ENCODE measurements at places on chromosomes 16 and 17.

GRCh38 chr17:33086878-33087277, 95.2 kb downstream of the SPACA3 start:
- no peak for DNase-seq

DNA sequence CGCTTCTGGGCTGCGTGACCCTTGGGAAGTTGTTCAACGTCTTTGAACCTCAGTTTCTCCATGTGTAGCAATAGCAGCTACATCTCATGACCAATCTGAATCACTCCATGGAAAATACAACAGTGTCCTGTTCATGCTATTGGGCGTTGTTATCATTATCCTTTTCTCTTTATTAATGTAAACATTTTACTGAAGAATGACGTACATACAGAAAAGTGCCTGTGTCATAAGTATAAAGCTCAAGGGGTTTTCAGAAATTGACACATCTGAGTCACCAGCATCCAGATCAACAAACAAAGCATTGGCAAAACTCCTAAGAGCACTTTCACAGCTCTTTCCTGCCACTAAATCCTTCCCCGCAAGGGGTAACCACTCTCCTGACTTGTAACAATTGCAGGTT, 438.4 kb downstream of the XYLT1 start:
- DNase-seq: no peak

DNA sequence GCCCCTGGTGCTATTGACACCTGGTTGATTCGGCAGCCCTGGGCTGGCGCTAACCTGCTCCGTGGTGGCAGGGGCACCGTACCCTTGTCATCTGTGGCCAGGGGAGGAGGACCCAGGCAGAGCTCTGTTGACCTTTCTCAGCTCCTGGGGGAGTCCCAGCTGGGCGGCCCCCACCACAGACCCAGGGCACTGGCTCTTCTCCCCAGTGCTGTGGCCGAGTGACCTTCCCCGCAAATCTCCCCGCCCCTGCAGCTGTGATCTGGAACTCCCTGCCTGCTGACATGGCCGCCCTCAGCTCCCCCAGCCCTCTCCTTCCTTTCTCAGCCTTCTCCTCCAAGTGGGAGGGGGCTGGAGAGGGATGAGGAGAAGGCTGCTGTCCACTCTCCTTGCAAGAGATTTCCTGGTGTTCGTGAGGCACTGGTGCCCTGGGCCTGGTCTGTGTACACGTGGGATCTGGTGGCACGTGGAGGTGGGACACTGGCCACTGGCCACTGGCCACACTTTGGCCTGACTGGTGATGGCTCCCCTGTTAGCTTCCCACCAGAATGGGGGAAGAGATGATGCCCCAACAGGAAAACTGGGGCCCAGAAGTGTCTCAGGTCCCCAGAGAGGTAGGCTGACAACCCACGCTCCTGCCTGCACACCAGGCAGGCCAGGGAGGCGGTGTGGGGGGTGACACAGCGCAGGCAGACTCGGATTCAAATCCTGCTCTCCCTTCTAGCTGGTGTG, 8.2 kb downstream of the FMNL1 start:
- no peak for DNase-seq

- peak; percentile 24 for DNase-seq
Measured at GRCh38 chr17:40150276-40150675, 9.9 kb downstream of the CASC3 start.

- DNase-seq: no peak
Measured at GRCh38 chr16:87321336-87322107, 4.3 kb upstream of the C16orf95 start.

GRCh38 chr17:81129289-81129688, 36.0 kb upstream of the PVALEF start:
- DNase-seq: no peak

- no peak for DNase-seq
Measured at GRCh38 chr17:74635418-74635817, 11.9 kb upstream of the CD300E start.

- no peak for DNase-seq
Measured at GRCh38 chr16:80671281-80671849, 130.6 kb downstream of the DYNLRB2 start.

DNA sequence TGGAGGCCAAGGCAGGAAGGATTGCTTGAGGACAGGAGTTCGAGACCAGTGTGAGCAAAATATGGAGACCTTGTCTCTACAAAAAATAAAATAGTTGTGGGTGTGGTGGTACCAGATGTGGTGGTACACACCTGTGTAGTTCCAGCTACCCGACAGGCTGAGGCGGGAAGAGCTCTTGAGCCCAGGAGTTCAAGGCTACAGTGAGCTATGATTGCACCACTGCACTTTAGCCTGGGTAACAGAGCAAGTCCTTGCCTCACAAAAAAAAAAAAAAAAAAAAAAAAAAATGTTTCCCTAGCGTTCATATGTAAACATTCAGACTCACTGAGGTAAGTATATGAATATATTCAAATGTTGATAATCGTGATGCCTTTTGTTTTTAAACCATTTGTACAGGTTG, 39.5 kb downstream of the CLUH start:
- no peak for DNase-seq

- no peak for DNase-seq
Measured at GRCh38 chr17:75752802-75753513, 12.0 kb downstream of the GALK1 start.

All from fibroblast of mammary gland (primary cell).